ENCODE measurements at places on chromosomes 4 and X. TPM values are rescaled to one million over a fixed set of nuclear protein-coding genes. Genes with fewer than 3 reads are reported as not detected.

SSX2 gene
- not detected for total RNA-seq

RNF128 gene
- 17.0 TPM for total RNA-seq

RAB39B gene
- 4.8 TPM for total RNA-seq

CDKL2 gene
- 3.0 TPM for total RNA-seq

SLC34A2 gene
- 2.2 TPM for total RNA-seq

SLC10A6 gene
- total RNA-seq, result not detected

XAGE5 gene
- total RNA-seq, result not detected

HPSE gene
- total RNA-seq, result 2.8 TPM

ELF2 gene
- 56.5 TPM for total RNA-seq

PPEF2 gene
- total RNA-seq, result not detected

SMARCA1 gene
- total RNA-seq, result 183 TPM

KIAA1210 gene
- total RNA-seq, result not detected

CXCL8 gene
- total RNA-seq, result 1.1 TPM

ATP2B3 gene
- total RNA-seq, result 0.11 TPM

DNA sequence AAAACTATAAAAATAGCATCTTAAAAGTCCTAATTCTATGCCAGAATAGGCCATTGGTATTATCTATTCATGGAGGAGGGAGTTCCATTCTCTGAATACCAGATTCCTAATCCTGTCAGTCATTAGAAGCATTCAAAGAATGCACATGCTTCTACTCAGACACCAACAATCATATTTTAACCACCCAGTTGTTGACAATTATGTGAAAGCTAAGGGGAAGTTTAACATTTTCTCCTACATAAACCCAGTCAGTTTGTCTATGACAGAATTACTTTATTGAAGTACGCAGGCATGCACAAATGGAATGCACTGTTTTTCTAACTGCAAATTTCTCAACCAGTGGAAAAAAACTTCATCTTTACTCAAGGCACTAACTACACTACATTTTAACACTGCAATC lies 69.6 kb upstream of the MTNR1A start:
- DNase-seq, result no peak

DNA sequence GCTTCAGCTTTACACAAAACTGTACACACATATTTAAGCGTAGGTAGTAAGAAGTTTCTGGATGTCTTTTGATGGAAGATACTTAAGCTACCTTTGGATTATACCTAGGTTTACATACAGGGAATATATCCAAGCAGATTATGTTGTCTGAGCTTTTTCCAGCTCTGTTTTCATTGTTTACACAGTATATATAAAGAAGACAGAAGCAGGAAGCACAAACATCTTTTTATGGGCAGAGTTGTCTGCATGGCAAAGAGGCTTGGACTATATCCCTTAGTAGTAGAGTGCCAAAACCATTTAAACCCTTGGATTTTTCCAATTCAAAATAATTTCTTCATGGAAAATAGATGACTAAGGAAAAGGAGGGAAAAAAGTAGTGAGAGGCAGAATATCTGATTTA lies 329.4 kb upstream of the AGA start:
- DNase-seq, result no peak

DNA sequence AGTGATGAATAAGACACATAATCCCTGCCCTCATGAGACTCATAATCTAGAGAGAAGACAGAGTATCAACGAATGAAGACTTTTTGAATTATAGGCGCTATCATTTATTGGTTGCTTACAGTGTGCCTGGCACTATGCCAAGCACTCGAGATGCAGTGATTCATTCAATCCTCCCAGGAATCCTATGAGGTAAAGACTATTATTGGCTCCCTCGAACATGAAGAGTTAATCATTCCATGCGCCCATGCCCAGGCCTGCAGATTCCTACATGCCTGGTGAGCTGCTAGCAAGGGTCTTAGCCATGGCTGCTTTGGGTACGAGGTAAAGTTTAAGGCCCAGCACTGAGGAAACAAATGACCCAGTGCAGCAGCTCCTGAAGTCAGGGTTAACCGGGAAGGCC lies 47.0 kb downstream of the TEX13B start:
- DNase-seq, result no peak

- no peak for DNase-seq
Measured at GRCh38 chr4:141020801-141021261, 112.4 kb downstream of the RNF150 start.

- no peak for DNase-seq
Measured at GRCh38 chrX:111090458-111090857, 5.5 kb upstream of the PAK3 start.

- DNase-seq, result peak; percentile 30
Measured at GRCh38 chrX:81201671-81202455, at the start of the genes HMGN5 and SH3BGRL. Gene HMGN5, minus strand, starts transcription at chrX:81201913. Its CDS starts 80,364 bp downstream, at chrX:81121549. Gene SH3BGRL, plus strand, starts transcription at chrX:81202102. Its CDS starts 99 bp downstream, at chrX:81202201.

- no peak for DNase-seq
Measured at GRCh38 chrX:13717700-13718472, 16.5 kb downstream of the TRAPPC2 start.

DNA sequence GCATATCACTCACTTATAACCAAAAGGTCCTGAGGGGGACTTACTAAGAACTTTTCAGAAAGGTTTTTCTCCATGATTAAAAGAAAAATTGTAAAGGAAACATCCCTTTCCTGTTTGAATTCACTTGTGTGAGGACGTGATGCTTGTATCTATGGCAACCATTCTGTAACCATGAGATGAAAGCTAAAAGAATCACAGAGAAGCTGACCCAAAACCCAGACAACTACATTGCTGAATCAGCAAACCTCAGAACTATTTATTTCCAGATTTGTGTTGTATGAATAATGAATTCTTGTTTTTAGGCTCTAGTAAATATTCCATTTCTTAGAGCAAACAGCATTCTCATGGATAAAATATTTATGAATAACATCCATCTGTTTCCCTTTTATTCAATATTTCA lies 91.2 kb downstream of the RCHY1 start:
- DNase-seq, result no peak

GRCh38 chr4:157245351-157245750 lies 24.8 kb downstream of the GRIA2 start:
- DNase-seq, result no peak

- no peak for DNase-seq
Measured at GRCh38 chrX:48800574-48801279, 1.1 kb upstream of the HDAC6 start.

GRCh38 chr4:125062115-125063050 lies 252.4 kb upstream of the FAT4 start:
- DNase-seq, result no peak

DNA sequence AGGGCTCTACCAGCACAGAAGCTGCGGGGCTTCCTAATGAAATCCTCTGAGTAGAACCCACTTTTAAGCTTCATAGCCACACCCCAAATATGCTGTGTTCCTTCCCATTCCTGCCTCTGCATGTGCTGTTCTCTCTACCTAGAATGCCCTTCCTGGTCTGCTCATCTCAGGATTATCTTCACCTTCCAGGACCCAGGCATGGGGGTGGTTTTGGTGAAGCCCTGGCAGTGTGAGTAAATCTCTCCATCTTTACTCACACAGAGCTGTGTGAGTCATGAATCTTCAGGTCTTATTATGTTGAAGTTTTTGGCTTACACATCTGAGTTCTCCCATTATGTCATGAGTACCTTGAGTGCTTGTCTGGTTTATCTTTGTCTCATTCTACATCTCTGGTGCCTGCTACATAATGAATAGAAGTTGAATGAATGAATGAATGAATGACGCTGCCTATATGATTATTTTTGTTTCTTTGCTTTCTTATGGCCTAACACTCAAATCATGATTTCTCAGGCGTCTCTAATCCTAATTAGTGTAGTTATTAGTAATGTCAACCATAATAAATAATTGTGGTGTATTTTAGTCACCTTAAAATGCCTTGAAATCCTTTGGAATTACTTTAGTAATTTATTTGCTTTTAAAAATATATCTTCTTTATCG lies 41.9 kb downstream of the HADH start:
- no peak for DNase-seq

- DNase-seq, result no peak
Measured at GRCh38 chrX:103441878-103442535, 65.7 kb downstream of the BEX3 start.

DNA sequence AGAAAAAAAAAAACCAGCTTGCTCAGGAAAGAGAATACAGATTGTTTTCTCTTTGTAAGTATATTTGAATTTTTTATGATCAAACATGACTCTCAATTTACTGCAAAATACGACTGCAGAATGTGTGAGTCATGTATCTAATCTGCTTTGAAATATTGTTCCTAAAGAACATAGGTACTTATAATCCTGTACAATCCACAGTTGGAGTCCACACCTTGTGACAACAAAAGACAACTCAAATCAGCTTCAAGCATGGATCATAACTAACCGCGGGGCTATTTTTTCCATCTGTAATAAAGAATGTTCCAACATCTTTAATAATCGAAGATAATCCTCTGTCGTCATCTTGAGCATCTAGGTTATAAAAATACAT lies 77.8 kb upstream of the STIM2 start:
- no peak for DNase-seq

DNA sequence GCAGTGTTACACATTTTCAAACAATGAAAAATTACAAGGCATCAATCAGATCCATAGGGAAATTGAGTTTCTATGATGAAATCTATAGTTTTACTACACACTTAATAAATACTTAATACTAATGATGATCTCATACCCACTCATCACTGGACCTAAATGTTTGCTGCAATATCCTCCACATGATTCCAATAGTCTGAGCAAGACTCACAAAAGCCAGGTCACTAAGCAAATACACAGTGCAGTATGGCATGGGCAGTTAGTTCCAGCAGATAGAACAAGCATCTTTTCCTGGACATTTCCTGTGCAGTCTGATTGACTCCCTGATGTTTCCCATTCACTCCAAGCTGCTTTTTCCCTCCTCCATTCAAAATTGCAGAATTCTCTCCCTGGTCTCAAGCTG lies 109.0 kb upstream of the ATOH1 start:
- no peak for DNase-seq

DNA sequence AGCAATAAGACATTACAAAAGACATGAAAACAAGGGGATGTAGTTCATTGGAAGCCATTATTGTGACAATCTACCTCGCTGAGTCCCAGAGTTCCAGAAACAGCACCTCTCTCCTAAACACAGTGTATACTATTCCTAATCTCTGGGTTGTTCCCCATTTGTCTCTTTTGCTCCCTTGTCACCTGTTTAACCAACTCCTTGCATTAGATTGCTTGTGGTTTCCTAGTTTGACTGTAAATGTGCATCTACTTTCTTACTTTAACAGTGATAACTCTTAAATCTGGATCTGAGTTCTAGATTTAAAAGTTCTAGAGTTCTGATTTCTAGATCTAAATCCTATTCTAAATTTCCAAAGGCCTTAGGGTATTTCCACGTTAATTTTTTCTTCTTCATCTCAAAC lies 71.6 kb upstream of the TET2 start:
- DNase-seq, result no peak

- DNase-seq, result peak; percentile 58
Measured at GRCh38 chr4:155208258-155209054, at the start of gene NPY2R. Gene NPY2R, plus strand, starts transcription at chr4:155208636. Its CDS starts 5,304 bp downstream, at chr4:155213940.

DNA sequence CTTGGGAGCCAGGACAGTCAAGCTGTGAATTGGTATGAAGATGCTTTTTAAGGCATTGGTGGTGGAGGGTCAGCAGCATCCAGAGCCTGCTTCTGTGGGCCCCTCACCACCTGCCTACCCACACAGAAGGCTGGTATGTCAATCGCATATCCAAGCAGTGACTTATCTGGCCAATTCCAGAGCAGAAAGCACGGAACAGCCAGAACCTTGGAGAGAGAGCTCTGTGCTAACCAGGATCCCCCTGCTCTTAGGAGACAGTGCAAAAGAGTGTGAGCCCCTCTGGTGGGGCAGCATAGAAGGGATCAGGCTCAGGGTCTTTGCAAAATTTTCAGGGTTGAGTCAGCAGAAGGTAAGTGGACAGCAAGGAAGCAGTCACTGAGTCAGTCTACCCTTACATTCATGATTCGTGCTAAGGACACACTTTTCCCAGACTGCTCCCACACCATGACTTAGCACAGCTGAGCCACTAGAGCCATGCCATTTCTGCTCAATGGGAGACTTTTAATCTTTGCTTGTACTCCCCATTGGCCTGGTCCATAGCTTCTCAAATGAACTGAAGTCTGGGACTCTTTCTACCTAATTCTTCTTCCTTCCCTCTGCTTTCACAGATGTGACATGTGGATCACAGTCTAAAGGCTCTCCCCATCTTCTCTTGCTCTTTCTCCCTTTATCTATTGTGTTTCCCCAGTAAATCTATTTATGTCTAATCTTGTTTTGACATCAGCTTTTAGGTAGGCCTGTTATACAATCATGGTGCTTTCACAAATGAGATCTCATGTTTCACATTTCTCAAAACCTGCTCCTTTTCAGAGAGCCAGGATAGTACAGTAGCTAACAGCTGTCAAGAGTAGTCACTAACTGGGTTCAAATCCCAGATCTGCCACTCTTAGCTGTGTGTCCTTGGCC lies 20.0 kb downstream of the MORF4L2 start:
- DNase-seq, result no peak

DNA sequence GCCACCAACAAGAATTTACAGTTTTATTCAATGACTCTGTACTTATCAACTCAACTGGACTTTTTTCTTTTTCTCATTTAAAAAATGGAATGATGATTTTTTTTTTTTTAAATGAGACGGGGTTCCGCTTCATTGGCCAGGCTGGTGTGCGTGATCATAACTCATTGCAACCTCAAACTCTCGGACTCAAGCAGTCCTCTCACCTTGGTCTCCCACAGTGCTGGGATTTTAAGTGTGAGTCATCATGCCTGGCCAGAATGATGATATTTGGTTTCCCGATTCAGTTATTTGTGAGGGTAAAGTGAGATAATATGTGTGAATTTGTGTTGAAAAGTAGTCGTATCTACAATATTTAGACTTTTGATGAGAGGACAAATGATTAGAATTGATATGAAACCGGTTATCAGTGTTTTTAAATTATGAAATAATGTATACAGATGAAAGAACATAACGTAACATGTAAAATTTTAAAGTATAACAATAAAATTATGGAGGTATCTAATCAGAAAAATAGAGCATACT lies 66.0 kb upstream of the UNC5C start:
- no peak for DNase-seq

DNA sequence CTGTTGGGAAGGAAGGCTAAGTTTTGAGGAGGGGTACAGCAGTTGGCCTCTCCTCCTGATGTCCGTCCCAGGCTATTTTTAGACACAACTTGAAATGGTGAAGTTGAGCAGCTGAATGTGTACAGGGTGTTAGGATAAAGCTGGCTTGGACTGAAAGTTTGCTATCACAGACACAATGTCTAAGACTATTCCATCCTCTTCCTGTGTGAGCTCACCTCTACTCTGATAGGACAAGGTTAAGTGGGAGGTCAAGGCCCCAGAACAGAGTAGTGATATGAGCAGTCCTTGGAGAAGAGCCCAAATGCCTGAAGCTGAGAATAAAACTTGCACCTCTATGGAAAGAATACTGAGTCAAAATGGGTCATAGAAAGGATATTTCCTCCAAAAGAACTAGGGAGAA lies 4.1 kb downstream of the ATP1B4 start:
- DNase-seq, result no peak

DNA sequence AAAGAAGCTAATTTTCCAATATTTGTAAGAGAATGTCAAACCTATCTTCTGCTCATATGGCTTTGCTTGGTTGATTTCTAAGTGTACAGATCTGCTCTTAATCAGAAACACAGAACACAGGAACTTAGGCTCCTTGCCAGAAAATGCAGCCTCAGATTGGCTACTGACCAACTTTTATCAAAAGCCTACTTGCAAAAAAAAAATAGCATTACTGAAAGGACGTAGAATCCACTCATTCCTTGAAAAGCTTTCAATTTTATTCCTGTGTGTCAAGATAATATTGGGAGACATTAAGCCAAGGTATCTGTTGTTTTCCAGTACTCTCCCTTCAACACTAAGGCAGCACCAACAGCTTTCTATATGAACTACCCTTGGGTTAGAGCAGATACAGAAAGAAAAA lies 127.6 kb upstream of the INTU start:
- no peak for DNase-seq

GRCh38 chrX:56986138-56986537 lies 9.2 kb downstream of the SPIN3 start:
- DNase-seq, result no peak
